ENCODE measurements at places on chromosomes 1 and 21.

DNA sequence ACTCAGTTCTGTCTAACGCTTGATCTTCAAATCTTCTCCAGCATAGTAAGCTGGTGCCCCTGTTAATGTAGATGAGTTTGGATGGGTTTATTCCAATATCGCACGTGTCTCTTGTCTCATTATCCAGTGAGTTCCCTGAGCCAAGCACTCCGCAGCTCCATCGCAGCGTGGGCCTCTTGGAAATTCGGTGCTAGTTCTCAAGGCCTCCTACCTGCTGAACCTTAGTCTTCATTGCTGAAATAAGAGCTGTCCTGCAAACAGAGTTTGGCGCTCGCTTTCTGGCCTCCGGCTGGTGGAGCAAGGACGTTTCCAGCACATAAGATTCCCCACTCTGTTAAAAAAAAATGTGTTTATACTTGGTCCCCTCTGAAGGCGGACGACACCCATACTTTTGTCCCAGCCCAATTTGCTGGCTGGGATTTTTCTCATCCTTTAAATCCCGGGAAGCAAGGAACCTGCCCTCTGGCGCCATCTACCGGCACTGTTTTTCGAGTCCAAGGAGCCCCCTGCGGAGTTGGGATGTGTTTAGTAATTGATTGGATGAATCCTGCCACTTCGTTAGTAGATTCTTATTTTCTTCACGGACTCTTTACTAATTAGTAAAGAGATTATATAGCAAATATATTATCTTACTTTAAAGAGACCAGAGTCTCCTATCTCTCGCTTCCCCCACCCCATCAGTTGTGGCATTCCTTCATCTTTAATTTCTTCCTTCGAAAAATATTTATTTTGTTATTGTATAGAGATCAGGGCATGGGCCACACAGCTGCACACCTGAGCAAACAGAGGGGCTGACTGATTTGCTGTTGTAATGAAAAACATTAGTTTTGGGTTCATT is 14.7 kb downstream of the JUN start:
- peak; percentile 20 for DNase-seq

- DNase-seq, result no peak
Observed at GRCh38 chr1:216215169-216215568, 208.1 kb downstream of the USH2A start.

DNA sequence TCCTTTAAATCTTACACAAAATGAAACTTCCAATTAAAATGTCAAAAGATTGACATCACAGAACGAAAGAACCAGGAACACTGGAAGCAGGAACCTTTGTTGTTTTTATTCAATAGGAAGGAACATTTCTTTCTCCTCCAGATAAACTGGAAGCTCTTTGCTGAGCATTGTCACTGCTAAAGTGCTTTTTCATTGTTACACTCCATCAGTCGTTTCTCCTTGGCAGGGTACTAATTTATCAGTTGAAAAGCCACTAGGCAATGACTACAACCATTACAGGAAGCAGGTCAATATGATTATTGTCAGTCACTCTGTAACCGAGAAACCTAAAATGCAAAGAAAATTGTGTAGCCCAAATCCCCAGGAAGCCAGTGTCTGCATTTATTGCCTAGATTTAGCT is 163.2 kb upstream of the MAP1LC3C start:
- no peak for DNase-seq

DNA sequence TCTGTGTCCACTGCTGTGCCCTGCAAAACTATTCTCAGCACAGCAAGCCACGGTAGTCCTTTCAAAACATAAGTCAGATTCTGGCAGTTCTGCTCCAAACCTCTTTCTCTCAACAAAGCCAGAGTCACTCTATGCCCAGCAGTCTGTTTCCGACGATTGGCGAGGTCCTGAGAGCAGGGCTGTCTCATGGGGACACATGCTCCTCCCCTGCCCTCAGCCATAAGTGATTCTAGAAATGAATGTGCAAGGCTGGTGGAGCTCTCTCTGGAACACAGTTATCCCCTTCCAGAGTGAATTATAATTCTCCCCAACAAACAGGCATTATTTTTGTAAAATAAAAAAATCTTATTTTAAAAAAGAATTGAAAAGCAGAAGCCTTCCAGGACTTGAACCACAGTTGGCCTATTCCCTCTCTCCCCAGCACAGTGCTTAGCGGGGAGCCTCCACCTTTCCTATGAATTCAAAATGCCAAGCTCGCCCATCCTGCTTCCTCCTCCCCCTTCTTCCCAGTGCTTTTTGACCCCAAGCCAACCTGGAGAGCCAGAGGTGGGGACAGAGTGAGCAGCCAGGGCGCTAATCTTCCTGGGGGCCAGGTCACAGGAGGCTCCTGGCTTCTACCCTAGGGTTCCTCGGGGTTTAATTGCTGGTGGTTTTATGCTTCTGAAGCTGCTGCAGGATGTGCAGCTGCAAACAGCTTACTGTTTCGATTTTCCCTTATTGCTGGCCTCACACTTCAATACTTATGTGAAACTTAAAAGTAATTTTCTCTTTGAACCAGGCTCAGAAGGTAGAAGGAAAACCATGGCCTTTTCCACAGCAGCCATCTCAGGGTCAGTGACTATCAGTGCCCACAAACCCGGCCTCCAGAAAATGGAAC is 41.1 kb downstream of the KCNJ6 start:
- DNase-seq, result no peak

- no peak for DNase-seq
Observed at GRCh38 chr1:76068953-76069561, 5.5 kb upstream of the ST6GALNAC3 start.

GRCh38 chr1:186843226-186843625 is 14.5 kb downstream of the PLA2G4A start:
- DNase-seq, result no peak
